ENCODE measurements at places on chromosomes 13 and 19.

DNA sequence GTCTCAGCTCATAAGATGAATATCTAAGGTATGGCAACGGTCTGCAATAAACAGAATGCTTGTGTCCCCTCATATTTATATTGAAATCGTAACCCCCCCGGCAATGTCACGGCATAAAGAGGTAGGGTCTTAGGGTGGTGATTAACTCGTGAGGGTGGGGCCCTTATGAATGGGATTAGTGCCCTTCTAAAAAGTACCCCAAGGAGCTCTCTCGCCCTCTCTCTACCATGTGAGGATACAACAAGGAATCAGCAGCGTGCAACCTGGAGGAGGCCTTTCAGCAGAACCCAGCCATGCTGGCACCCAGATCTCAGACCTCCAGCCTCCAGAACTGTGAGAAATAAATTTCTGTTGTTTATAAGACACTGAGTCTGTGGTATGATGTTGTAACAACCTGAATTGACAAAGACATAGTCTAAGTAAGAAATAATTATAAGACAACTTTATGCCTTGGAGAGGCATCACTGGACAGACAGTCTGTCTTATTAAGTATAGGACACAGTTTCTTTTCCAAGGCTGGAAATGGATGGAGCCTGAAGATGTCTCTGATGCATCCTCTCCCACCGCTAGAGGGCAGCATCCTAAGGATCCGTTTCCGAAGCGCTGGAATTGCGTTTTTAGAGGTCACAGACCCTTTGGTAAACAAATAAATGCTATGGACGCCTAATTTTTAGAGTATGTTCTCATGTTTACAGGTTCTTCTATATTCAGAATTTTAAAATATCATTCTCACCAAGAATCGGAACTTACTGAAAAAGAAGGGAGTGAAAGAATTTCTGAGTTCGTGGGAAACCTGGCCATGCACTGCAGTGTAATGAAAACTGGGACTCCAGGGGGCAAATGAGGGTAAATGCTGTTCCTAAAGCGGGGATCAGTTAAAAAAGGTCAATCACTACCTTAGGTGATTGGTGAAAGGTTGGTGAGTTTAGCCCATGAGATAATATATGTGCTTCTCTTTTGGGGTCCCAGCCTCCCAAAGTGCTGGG, 13.3 kb upstream of the LEUTX start:
- no peak for DNase-seq

- DNase-seq = no peak
Measured at GRCh38 chr13:97325738-97326137, 103.6 kb downstream of the MBNL2 start.

DNA sequence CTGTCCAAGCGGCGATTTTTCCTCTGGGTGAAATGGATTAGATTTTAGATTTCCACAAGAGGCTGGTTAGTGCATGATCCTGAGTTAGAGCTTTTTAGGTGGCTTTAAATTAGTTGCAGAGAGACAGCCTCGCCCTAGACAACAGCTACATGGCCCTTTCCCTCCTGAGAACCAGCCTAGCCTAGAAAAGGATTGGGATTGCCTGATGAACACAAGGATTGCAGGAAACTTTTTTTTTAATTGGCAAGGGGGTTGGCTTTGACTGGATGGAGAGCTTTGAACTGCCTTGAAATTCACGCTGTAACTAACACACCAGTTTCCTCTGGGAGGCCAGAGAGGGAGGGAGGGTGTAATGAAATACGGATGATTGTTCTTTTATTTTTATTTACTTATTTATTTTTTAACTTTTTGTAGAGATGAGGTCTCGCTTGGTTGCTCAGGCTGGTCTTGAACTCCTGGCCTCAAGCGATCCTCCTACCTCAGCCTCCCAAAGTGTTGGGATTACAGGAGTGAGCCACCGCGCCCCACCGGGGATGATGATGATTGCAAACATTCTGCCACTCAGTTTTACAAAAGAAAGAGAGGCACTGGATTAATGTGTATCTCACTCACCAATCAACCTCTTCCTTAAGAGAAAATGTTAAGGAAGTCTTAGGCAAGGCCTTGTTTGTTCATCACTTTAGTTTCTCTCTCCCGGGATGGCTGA, 1.9 kb downstream of the LDLR start:
- no peak for DNase-seq

DNA sequence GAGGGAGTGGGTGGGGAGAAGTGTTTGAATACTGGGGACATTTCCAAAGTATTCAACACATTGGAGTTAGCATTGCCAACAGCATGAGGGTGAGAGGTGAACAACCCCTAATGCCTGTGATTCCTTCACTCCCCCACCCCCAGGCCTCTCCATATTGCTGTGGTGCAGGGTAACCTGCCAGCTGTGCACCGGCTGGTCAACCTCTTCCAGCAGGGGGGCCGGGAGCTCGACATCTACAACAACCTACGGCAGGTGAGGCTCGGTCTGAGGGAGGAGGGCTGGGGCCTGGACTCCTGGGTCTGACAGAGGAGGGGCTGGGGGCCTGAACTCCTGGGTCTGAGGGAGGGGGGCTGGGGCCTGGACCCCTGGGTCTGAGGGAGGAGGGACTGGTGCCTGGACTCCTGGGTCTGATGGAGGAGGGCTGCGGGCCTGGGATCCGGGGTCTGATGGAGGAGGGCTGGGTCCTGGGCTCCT, 7.6 kb downstream of the BCL3 start:
- DNase-seq = no peak

DNA sequence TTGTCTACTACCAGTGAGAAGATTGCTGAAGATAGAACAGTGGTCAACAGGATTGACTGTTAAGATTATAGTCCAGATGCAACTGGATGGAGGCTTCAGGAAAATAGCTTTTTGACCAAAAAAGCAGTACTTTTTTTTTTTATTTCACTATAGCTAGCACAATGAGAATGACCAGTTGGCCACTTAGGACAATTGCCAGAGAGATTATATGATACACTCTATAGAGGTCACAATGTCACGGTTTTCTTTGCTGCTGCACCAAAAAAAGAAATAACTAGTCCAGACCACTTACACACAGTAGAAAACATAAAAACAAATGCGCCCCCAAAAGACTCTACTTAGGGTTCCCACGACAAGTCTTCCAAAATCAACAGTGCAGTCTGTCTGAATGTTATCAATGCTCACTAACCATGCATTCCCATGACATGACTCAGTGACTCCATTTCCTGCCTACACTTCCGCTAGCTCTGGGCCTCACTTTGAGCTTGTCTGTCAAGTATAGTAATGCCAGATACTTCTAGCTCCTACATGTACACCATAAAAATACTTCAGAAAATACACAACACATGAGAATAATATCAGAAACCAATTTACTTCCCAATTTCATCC, 209.1 kb upstream of the STARD13 start:
- no peak for DNase-seq

DNA sequence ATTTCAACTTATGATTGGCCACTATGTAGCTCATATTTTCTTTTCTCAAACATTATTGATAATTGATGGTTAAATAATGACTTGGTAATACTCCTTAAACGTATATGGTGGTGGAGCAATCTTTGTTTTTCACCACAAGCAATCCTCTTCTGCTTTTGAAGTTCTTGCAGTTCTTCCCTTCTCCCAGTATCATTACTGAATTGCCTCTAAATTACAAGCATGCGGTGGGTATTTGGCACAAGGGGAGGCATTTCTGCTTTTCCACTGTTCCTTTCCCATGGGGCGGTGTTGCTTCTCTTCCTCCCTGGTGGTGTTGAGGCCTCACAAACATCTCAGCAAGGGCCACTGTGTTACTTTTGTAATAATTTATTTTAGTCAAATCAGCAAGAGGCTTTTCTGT, 234.4 kb upstream of the RXFP2 start:
- DNase-seq = no peak
